ENCODE measurements at places on chromosomes 1 and 21.

- DNase-seq = no peak
These were observed 60.8 kb downstream of the EDN2 start for GRCh38 chr1:41423511-41424191.

- no peak for DNase-seq
These were observed 279.1 kb downstream of the DNM3 start for GRCh38 chr1:172120381-172120780.

- peak; percentile 57 for DNase-seq
These were observed 25.8 kb downstream of the PRDM2 start for GRCh38 chr1:13725714-13726175.

DNA sequence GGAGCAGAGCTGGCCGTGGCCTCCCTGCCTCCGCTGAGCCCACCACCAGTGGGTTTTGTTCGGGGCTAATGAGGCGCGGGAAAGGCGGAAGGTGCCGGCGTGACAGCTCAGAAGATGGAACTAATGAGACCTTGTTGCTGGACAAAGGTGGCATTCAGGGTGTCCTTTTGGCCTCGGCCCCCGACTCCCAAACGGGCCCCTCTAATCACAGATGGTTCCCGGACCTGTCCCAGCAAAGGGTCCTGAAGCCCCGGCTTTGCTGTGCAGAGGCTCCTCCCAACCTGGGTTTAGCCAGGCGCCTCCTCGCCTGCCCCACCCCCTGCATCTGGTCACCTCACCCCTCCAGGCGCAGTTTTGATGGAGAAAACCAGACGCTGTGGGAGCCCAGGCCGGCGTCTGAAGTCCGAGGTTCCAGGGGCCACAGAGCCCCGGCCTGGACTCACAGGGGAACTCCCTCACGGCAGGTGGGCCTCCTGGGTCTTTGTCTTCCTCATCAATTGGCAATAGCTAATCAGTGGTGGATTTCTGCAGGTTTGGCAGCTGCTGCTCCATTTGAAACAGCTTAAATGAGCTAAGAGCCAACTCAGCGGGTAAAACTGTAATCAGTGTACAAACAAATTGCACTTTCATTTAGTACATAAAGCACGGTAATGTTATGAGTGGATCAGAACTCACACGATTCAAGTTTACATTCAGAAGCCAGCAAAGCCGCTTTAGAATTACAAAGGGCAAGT lies 44.3 kb upstream of the ADARB1 start:
- DNase-seq = no peak

GRCh38 chr1:71490432-71490831 lies 409.6 kb upstream of the ZRANB2 start:
- DNase-seq = no peak

DNA sequence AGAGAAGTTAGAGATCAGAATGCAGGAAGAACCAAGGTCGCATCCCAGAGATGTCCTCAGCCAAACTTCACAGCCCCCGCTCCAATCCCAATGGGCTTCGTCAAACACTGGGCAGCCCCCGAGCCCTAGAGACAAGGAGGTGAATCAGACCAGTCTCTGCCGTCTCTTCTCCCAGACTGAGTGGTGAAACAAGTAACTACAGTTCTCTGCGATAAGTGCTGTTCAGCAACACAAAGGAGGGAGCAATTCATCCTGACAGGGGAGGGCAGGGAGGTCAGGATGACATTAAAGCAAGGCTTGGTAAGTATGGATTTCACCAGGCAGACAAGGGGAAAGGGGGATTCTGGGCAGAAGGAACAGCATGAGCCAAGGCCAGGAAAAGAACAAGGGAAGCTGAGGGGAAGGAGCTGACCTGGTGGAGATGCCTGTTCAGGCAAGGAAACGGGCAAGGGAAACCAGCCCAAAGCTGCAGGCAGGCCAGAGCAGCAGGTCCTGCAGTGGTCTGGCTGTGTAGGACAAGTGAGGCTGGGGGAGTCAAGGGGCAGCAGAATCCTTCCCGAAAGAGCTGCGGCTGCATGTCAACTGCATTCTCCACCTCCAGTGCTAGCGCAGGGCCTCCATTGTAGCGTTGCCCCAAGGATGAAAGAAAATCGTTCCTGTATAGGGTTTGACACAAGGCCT lies 13.6 kb upstream of the ERI3 start:
- no peak for DNase-seq

DNA sequence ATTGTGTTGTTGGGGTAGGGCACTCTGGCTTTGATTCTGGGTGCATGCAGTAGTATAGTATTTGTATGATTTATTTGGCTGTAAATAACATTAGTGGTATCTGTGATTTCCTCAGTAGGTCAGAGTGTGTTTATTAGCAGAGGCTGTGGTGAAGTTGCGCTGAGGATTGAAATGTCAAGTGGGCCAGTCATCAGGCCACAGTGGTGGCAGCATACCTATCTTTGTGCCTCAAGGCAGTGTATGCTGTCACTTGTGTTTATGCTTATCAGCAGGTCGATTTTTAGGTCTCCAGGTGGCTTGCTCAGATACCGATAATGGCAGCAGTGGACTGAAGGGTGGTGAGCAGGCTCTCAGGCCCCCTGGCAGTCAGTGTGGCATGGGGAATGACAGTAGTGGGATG lies 11.3 kb downstream of the LY9 start:
- no peak for DNase-seq

- peak; percentile 50 for DNase-seq
These were observed 1.0 kb downstream of the NCDN start for GRCh38 chr1:35558374-35559316.

DNA sequence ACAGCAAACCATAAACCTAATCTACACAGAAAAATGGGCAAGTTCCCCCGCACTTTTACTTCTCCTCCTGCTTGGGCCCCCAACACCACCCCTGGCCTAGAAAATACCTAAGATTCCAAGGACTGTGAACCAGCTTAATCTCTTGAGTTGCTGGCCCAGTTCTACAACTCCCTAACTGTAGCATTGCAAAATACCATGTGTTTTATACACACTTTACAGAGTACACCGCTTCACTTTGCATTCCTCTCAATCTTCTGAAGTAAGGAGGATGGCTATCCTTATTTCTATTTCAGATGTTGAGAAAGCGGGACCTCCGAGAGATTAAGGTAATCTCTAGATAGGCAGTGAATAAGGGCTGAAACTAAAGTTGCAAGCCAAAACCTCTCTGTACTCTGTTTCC lies 408.3 kb upstream of the NR5A2 start:
- DNase-seq = no peak

GRCh38 chr1:37068260-37068659 lies 33.9 kb upstream of the GRIK3 start:
- no peak for DNase-seq

DNA sequence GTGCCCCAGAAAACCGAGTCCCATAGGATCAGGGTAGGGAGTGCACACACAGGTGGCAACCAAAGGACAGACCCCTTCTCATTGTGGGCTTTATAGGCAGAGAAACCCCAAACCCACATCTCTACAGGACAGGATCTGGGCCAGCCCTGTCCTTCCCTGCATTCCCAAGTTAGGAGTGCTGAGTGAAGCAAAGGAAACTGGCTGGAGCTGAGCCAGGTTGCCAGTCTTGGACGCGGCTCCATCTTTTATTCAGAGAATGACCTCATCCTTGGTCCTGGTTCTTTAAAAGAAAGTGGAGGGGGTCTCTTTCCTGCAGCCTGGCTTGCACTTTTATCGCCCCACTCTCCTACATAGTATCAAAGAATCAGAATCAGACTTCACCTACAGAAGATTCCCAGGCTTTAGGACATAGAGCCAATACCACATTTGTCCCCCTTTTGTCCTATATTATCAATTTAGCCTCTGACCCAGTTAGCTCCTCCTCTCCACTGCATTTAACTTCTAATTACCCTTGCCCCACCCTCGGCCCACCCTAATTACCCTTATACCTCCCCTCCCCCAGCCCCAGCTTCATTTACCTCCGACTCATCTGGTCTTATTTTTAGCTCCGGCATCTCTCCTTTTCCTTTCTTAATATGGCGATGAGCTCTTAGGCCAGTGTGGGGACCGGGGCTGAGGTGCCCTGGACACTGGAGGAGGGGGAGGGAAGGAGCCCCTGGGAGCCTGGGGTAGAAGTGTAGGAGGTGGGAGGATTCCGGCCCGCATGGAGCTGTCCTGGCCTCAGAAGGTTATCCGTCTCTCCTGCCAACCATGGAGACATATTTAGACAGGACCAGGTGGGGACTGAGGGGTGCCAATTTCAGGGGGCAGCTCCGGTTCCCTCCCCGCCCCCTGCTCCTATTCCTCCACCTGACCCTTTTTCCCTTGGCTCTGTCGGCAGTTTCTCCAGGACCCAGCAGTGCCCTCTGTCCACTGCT lies at the start of gene CASQ1:
TSS of gene CASQ1 (plus strand) at position 927 of the 977 bp plus-strand sequence. CDS start 177 bp downstream, outside the sequence.
- no peak for DNase-seq

DNA sequence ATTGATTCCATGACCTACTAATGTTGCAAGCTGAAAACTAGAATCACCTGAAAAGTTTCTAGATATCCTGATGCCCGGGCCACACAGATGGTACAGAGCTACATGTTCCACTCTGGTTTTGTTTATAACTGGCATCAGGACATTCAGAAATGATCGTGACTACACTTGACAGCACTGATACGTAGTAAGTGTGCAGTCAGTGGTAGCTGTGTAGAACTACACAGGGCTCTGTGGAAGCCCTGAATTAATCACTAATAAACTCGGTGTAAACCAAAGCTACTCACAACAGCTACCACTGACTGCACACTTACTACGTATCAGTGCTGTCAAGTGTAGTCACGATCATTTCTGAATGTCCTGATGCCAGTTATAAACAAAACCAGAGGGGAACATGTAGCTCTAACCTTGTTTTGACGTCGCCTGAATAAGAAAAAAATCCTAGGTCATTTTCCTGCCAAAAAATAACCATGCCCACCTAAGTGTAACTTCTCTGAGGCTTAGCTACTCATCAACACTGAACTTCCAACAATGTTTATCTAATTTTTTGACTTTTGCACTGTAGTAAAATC lies 149.7 kb downstream of the TGFBR3 start:
- no peak for DNase-seq

DNA sequence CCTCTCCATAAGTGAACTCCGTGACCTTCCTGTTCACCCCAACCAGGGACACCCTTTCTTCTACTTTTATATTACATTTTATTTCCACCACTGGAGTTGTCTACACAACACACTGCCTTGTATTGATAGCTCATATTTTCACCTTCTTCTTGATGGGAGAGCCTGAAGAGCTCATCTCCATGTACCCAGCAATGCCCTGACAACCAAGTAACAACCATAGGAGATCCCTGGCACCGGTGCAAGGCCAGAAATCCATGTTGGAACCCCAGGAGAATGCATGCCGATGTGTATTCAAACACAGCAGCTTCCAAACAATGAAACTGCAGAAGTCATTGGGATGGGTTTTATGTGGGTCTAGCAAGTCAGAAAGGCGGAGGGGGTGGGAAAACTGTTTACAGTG lies 15.5 kb downstream of the TENT5C start:
- DNase-seq = no peak

DNA sequence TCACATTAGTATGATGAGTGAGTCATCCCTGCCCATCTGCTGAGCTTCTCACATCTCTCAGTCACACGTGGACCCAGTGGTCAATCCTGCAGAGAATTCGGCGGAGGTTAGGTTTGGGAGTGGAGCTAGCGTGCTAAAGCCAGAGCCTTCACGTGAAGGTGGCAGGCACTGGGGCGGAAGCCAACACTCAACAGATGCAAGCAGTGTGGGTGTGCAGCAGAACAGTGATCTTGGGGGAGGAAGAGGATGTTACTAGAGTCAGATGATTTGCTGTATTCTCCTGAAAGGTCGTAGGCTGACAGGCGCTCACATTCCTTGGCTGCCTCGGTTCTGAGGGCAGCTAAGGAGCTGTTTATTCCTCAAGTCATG lies 6.7 kb downstream of the C1orf115 start:
- no peak for DNase-seq

DNA sequence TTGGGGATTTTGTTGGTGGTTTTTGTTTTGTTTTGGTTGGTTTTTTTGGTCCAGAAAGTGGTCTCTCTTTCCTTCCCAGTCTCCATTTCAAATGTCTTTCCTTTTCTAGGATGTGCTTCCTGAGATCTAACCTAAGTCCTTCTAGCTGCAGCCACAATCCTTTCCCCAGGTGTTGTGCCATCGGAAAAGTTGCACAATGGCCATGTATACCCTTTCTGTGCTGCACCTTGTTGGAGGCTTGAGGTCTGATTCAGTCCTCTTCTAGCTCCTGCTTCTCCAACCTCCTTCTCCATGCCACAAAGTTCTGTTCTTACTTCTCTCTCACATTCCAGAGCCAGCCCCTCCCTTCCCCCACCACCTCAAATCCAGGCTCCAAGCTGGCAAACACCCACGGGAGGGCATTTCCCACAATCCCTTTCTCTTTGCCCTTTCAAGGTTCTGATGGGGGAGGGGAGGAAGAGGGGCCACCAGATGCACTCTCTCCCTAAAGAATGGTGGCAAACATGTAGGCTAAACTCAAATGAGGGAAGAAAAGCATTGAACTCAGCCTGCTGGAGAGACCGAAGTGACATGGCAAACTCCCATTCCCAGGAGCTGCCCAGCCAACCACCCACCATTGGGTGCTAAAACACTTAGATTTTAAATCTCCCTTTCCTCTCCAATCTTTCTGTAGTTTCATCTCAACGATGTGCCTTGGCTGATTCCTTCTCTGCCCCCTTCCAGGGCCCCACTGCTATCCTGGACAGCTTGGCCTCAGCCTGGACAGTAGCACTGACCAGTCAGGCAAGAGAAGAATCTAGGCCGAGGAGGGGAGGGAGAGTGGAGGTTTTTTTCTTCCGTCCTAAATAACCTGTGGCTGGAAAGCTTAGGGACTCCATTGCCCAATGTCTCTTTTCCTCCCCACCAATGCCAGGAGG lies 2.9 kb downstream of the KCNJ10 start:
- no peak for DNase-seq

- DNase-seq = no peak
These were observed 12.3 kb downstream of the IGSF21 start for GRCh38 chr1:18119771-18120377.

DNA sequence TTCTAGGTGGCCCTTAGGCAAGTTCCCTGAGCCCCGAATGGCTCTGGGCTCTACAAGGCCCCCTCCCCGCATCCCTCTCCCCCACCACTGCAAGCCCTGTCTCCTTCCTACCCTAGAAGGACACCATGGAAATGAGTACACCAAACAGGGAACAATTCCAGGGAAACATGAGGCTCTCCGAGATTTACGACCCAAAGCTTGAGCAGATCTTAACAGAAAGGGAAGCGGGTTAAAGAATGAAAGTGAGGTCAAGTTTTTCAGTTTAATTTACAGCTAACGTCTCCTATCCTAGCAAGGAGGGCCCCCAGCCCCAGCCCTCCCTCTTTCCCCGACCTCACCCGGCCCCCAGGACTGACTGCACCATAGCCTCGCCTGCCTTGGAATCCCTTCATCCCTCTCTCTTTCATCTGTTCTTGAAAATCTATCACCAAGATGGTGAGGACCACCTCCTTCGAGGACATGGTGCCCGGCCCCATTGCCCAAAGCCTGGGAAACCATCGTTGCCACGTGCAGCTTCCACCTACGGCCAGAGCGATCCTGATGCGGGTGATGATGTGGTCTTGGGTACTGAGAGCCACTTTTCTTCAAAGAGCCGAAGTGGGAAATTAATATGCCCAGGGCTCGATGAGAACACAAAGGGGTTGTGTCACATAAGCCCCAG lies 30.5 kb downstream of the SIM2 start:
- no peak for DNase-seq

- DNase-seq = no peak
These were observed 133.1 kb downstream of the CAMTA1 start for GRCh38 chr1:6918186-6918924.
